Stimulated activated effector memory CD8-positive, alpha-beta T cell treated with anti-CD3 and anti-CD28 coated beads, Interleukin-12 subunit alpha, Interleukin-12 subunit beta, amount 100 ng/mL, for 72 hours (primary cell): ENCODE measurements at places on chromosomes 13 and 19.

DNA sequence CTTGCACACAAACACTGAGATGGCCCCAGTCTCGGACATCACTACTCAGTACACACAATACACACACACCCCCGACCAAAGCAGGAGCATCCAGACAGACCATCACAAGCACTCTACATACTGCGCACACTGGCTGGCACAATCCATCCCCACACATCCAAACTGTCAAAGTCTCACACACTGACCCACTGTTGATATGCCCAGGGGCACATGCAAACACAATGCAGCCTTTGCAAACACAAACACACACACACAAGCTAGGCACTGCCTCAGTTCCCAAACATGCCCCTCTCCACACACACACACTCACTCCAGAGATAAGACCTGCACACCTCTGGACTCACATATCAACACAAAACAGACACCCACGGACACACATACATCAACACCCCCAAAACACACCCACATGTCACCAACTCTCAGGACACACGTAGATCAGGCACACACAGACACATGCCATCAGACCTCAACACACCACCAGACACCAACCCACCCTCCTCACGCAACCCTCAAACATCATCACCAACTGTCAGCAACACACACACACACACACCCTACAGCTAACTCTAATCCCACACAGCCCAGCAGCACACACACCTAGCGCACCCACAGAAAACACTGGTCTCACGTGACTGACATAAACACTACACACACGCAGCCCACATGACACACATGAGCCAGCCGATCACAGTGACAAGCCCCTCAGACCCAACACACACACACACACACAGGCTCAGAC is 1.9 kb downstream of the BBC3 start:
- DNase-seq, result peak; percentile 7

- no peak for DNase-seq
Measured at GRCh38 chr13:98443329-98443728, 133.6 kb downstream of the STK24 start.

DNA sequence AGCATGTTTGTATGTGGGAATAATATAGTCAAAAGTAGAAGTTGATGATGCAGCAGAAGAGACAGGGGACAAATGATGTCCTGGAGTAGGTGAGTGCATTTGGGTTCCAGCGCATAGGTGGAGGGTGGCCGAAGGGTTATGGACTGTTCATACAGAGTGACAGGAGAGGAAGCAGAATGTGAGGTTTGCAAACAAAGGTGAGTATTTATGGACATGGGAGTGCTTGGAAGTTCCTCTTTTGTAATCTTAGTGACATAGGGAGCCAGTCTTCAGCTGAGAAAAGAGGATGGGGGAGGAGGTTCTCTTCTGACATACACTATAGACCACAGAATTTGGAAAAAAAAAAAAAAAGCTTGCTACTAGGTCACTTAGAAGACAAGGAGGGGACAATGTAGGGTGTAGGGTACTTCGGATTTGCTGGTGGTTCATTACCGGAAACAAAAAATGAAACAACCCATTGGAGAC is 331.6 kb downstream of the DLEU7 start:
- DNase-seq, result no peak

DNA sequence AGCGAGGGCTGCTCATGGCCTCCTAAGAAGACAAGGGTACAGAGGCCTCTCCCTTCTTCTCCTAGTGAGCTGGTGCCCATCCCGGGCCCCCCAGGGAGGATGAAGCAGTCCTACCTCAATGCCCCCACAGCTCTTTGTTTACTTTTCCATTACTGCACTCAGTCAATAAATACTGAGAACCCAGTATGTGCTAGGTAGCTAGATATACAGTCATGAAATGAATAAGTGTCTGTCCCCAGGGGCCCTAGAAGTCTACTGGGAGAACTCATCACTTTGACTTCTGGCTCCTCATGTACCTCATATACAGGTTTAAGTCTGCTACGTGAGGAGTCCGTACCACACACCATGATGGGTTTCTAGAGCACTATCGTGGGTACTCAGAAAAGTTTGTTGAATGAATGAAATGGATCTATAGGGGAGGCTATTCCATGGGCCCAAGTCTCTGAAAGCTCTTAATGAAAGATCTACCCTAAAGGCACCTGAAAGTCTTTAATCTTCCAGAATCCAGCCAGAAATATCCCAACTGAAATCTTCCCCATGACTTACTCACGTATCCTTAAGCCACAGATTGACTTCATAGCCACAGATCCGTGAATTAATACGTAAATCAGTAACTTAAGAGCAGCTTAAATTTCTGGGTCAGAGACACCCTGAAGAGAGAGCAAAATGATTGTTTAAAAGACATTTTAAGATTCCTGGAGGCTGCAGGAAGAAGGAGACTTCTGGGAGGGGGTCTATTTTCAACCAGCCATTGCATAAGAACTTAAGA is 51.6 kb upstream of the POMP start:
- DNase-seq, result no peak

- DNase-seq, result no peak
Measured at GRCh38 chr19:50377517-50377916, 1.3 kb downstream of the NR1H2 start.

- no peak for DNase-seq
Measured at GRCh38 chr19:16134510-16134909, 9.0 kb upstream of the HSH2D start.
